ENCODE measurements at places on chromosomes 1 and 21.

- H3K27me3 ChIP-seq, result peaks cover 2% of the 10 kb centered on the region
- no peak for DNase-seq
- no peaks in the 10 kb centered on the region for H3K36me3 ChIP-seq
- no peak overlapping the region for H3K27ac ChIP-seq
- peak overlapping the region; percentile 17 for H3K4me3 ChIP-seq
These were observed 50.5 kb downstream of the CASZ1 start for GRCh38 chr1:10745886-10746455.

- peaks cover 10% of the 10 kb centered on the region for H3K4me1 ChIP-seq
- H3K4me3 ChIP-seq, result no peak overlapping the region
- H3K27me3 ChIP-seq, result no peaks in the 10 kb centered on the region
- no peak for DNase-seq
- H3K27ac ChIP-seq, result no peak overlapping the region
These were observed 24.3 kb downstream of the PTGS2 start for GRCh38 chr1:186655876-186656275.

DNA sequence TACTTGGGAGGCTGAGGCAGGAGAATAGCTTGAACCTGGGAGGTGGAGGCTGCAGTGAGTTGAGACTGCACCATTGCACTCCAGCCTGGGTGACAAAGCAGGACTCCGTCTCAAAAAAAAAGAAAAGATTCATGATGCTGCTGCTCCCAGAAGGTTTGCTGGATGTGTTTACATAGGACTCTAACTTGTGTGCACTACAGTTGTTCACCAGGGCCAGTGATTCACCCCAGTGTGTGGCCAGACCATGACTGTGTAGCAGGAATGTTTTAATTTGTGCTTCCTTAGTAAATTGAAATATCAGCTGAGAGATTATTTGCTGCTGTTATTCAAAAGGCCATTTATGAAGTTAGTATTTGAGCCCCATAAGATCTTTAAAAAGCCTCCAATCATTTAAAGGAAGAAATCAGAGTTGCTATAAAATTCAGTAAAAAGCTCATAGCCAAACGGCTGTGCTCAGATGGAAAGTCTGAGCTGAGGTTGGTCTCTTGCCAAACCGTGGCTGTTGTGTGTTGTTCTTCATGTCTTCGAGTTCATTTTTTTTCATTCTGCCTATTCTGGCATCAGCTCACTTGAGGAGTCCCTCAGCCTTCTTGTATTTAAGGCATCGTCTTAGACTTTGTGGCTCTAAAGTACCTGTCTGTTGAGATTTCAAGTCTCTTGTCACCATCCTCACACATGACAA lies 18.1 kb upstream of the PGD start:
- peaks cover 6% of the 10 kb centered on the region for H3K4me1 ChIP-seq
- no peak for DNase-seq
- peaks cover 8% of the 10 kb centered on the region for H3K27me3 ChIP-seq

DNA sequence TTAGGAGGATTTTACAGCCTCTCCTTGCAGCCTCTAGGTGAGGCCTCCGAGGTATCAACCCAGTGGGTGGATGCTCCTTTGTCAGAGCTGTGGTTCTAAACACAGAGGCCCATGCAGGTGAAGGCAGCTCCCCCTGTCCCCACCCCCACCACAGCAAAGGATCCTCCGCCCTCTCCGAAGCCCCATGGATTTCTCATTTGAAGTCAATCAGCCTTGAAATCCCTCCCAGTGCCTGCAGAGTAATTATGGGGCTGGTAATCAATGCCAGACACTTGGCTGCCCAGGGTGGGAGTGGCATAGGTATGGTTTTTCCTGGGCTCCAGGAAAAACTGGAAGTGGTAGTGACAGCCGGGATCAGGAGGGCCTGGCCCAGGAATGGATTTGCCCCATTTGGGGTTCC lies 119.5 kb upstream of the CSF3R start:
- peaks cover 6% of the 10 kb centered on the region for H3K27me3 ChIP-seq
- no peak overlapping the region for H3K27ac ChIP-seq
- DNase-seq, result no peak
- no peaks in the 10 kb centered on the region for H3K36me3 ChIP-seq
- H3K4me1 ChIP-seq, result no peaks in the 10 kb centered on the region

DNA sequence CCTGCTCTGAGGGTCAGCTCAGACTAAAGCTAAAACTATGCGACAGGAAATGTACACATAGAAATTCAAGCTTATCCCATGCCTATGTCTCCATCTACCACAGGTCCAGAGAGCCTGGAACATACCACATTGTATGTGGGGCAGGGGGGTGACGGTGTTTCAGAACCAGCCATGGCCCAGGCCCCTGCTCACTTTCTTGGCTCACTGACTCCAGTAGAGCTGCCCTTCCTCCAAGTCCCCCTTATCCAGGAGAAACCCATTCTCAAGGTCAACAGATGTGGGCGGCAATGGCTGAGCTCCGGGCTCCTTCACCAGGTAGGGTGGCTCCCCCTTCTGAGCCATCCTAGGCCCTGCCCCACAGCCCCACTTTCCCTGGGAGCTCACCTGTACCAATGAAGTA lies 21.0 kb downstream of the CACNA1S start:
- peaks cover 10% of the 10 kb centered on the region for H3K4me1 ChIP-seq
- no peak overlapping the region for H3K4me3 ChIP-seq
- peaks cover 3% of the 10 kb centered on the region for H3K27me3 ChIP-seq
- H3K36me3 ChIP-seq, result no peaks in the 10 kb centered on the region
- no peak for DNase-seq

- no peak for DNase-seq
- no peak overlapping the region for H3K4me3 ChIP-seq
- peaks cover 97% of the 10 kb centered on the region for H3K4me1 ChIP-seq
These were observed 75.8 kb downstream of the ITPKB start for GRCh38 chr1:226663327-226663704.

GRCh38 chr1:205994346-205994745 lies 8.8 kb downstream of the RAB7B start:
- DNase-seq, result no peak
- H3K36me3 ChIP-seq, result peaks cover 7% of the 10 kb centered on the region
- H3K4me1 ChIP-seq, result peaks cover 9% of the 10 kb centered on the region
- no peak overlapping the region for H3K27ac ChIP-seq

GRCh38 chr1:40383095-40383487 lies 9.6 kb downstream of the SMAP2 start:
- no peak for DNase-seq
- peaks cover 39% of the 10 kb centered on the region for H3K4me1 ChIP-seq
- H3K27ac ChIP-seq, result peak overlapping the region; percentile 32

DNA sequence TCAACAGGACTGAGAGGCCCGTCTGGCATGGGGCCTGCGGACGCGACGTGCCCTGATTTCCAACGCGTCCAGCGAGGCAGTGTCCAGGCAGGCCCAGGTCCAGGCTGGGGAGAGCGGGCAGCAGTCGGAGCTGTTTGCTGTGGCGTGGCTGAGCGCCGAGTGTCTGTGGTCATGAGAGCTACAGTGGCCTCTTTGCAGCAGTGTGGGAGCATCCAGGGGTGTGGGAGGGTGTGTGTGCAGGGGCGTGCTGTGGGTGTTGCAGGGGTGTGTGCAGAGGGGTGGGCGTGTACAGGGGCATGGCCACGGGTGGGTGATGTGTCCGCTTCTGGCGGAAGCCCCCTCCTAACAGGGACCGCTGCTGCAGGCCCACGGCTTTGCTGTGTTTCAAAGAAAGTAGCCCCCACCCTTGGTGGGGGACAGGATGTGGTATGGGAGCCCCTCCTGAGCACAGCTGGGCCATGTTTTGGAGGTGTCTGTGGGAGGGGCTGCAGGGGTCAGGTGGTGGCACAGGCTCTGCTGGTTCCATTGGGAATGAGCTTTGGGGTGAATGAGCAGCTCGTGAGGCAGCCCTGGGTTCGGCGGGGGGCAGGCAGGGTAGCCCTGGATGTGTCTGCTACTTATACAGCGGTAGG lies 17.7 kb downstream of the PLCH2 start:
- DNase-seq, result no peak
- H3K4me3 ChIP-seq, result no peak overlapping the region
- no peaks in the 10 kb centered on the region for H3K36me3 ChIP-seq
- no peaks in the 10 kb centered on the region for H3K4me1 ChIP-seq
- peaks cover 14% of the 10 kb centered on the region for H3K27me3 ChIP-seq

- no peak overlapping the region for H3K4me3 ChIP-seq
- peaks cover 6% of the 10 kb centered on the region for H3K36me3 ChIP-seq
- H3K27me3 ChIP-seq, result peaks cover 4% of the 10 kb centered on the region
- no peak for DNase-seq
These were observed 10.8 kb downstream of the AADACL4 start for GRCh38 chr1:12654657-12655056.

DNA sequence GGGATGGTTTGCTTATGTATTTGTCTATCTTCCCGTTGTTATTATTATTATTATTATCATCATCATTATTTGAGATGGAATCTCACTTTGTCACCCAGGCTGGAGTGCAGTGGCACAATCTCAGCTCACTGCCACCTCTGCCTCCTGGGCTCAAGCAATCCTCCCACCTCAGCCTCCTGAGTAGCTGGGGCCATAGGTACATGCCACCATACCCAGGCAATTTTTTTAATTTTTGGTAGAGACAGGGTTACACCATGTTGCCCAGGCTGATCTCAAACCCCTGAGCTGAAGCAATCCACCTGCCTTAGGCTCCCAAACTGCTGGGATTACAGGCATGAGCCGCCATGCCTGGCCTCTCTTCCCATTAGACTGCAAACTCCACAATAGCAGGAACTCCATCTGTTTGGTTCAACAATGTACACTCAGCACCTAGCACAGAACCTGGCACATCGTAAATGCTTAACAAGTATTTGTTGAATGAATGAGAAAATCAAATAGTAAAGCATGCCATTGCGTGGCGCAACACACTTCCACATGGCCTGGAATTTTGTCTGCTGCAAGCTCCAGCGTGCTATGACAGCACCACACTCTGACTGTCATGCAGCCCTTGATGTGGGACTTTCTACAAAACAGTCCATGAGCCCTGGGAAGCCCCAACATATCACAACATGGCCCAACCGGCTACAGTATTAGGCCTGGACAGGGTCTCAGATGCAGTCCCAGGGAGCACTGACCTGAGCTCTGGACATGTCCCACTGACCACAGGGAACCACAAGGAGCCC lies 3.8 kb upstream of the TINAGL1 start:
- peaks cover 5% of the 10 kb centered on the region for H3K4me1 ChIP-seq
- DNase-seq, result no peak
- H3K36me3 ChIP-seq, result no peaks in the 10 kb centered on the region
- no peak overlapping the region for H3K27ac ChIP-seq

DNA sequence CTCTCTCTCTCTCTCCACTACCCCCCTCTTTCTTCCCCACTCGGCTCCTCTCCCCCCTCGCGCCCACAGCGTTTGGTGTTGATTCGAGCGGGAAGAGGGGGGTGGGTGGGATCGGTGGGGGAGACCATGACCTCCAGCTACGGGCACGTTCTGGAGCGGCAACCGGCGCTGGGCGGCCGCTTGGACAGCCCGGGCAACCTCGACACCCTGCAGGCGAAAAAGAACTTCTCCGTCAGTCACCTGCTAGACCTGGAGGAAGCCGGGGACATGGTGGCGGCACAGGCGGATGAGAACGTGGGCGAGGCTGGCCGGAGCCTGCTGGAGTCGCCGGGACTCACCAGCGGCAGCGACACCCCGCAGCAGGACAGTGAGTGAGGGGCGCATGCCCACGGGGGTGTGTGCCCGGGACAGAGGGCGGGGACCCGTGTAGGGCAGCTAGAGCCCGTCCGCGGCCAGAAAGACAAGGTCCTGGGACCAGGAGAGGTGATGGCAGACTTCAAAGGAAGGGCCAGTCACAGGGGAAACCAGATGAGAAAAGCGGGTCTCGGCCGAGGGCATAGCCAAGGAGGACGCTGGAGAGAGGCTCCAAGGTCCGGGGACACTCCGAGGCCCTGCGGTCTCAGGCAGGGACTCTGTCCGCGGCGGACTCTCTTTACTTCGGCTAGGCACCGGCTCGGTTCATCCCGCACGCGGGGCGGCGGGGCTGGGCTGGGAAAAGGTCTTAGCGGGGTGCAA lies at the start of gene PRRX1:
Gene PRRX1 (plus strand): TSS at position 39 of the 735 bp plus-strand sequence. CDS start 88 bp downstream, at position 127.
- no peaks in the 10 kb centered on the region for H3K36me3 ChIP-seq
- H3K27me3 ChIP-seq, result peaks cover 43% of the 10 kb centered on the region
- H3K4me1 ChIP-seq, result peaks cover 46% of the 10 kb centered on the region
- no peak within 1 kb of the TSS for H3K27ac ChIP-seq

DNA sequence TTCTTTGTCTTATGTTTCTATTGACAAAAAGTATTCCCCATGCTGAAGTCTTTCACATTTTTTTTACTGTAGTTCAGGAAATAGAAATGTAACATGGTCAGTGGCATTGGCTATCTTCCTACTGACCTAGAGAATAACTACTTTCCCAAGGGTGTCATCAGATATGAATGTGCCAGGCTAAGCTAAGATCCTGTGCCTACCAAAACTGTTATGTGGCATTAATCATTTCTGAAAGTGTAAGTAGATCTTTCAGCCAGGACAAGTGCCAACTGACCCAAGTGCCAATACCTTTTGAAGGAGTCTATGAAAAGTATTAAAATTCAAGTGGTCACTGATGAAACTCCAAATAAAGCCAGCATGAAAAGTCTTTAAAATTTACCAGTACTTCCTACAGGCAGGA lies 165.3 kb downstream of the TNFSF18 start:
- H3K4me1 ChIP-seq, result peaks cover 9% of the 10 kb centered on the region
- DNase-seq, result no peak
- H3K27ac ChIP-seq, result no peak overlapping the region
- no peaks in the 10 kb centered on the region for H3K36me3 ChIP-seq
- no peak overlapping the region for H3K4me3 ChIP-seq

GRCh38 chr1:234743791-234744611 lies 134.0 kb upstream of the IRF2BP2 start:
- peak overlapping the region; percentile 68 for H3K4me3 ChIP-seq
- H3K27ac ChIP-seq, result peak overlapping the region; percentile 83
- H3K27me3 ChIP-seq, result peaks cover 6% of the 10 kb centered on the region

DNA sequence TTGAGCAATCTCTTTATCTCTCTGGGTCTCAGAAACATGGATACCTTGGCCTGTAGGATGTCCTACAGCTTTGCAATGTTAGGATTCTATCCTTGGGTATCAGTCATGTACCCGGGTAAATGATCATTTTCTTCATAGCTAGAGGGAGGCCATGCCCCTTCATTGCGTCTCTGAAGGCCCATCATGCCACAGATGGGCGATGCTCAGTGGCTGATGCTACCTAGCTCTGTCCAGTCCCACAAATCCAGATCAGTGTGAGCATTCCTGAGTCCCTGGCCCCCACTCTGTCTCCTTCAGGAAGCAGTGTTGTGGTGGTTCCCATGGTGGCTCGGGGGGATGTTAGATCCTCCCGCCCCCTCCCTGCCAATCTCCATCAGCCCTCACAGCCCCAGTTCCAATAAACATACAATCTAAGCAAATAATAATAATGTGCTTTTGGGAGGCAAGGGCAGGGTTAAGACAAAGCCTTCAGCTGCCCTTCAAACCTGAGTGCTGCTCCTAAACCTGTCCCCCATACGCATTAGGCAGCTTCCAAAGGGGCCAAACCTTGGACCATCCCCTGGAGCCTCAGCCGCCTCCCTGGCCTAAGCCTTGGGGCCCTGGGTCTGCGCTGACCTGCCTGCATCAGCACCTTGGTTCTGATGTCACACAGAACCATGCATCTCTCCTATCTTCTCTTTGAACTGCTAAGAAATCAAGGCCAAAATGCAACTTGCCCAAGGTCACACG lies 681 bp upstream of the GPR61 start:
- no peak for DNase-seq
- no peak overlapping the region for H3K4me3 ChIP-seq
- no peak overlapping the region for H3K27ac ChIP-seq
- no peaks in the 10 kb centered on the region for H3K36me3 ChIP-seq
